Pulmonary artery endothelial cell (primary cell): ENCODE measurements at places on chromosomes 12 and 14.
A peak's percentile ranks its signal among the peaks of the same experiment; 100 is the strongest.

GRCh38 chr12:31510034-31510433, 80.9 kb downstream of the DENND5B start:
- no peak for DNase-seq

DNA sequence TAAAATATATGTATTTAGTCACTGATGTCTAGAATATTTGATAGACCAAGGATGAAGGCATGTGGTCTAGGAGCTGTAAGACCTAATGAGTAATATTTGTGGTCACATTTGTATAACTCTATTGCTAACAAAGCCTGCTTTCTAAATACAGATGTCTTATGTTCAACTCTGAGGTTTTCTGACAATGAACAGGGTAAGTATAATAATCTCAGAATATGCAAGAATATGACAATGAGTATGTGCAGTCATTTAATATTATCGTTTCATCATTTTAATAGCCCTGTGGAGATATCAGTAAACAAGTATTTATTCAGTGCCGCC, 389.6 kb downstream of the LRIG3 start:
- DNase-seq: no peak

GRCh38 chr12:50985322-50985721, 33.0 kb downstream of the HIGD1C start:
- DNase-seq: peak; percentile 75

DNA sequence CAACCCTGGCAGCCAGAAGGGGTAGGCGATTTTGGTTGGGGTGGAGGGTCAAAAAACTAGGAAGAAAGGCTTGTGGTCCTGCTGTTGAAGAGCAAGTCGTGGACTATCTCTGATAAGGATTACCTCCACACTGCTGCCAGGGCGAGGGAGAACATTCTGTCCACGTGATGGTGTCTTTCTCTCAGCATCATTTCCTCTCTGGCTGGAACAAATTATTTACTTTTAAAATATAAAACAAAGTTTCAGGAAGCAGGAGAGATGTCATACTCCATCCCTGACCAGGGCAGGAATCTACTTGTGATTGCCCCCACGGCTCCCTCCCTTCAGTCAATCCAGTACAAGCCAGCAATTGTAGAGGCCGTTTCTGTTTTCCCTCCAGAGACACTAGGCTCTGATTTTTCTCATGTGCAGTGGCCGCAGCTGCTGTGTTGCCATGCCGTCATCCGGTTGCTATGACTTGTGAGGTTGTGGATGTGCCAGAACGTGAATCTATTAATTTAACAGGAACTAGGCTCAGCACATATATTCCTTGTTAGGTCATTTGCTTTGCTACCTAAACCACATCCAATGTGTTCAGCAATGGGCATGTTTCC, 61.5 kb upstream of the PTGR2 start:
- DNase-seq: peak; percentile 85

DNA sequence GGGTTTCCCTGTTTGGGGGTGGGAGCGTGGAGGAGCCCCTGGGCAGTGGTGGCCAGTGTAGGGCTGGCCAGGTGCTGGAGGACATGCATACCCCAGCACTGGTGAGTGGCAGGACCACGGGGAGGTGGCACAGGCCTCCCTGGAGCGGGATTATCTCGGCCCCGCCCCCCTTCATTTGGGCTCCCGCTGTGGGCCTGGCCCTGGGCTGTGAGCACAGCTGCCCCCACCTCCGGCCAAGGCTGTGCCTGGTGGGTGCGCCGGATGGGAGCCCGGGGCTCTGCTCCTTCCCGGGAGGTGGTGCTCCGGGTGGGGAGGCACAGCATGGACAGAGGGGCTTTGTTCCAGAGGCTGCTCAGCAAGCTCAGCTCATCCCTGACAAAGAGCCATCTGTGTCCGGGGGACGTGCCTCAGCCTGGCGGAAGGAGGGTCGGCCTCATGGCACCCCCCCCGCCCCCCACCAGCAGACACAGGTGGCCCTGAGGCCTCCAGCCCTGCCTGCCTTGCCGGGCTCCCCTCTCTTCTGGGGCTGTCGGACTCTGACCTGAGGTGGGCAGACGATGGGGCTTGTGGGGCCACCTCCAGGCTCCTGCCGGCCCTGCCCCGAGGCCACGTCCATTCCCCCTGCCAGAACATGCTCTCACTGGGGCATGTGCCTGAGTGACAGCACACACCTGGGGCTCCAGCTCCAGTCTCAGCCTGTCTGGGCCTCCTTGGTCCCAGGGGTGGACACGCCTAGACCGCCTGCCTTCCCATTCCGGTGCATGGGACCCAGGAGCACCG, 8.4 kb downstream of the TEDC1 start:
- no peak for DNase-seq

- no peak for DNase-seq
These were observed 23.0 kb downstream of the SH2B3 start for GRCh38 chr12:111428728-111429175.

DNA sequence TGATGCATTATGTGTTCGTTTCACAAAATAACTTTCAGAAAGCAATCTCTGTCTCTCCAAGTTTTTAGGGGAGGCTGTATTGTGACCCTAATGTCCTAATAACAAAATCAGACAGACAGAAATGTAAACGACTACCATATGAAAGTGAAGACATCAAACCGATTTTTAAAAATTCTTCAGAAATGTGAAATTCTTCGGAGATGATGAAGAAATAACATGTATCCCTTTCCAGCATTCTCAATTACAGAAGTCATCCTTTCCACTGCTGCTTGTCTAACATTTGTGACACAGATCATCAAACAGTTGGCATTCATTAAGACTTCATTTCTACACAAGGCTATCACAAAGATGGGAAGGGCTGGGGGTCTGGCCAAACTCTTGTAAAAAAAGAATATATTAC, 41.0 kb downstream of the DMAC2L start:
- no peak for DNase-seq

- DNase-seq: peak; percentile 60
These were observed 347.9 kb downstream of the BCAT1 start for GRCh38 chr12:24600996-24601395.

DNA sequence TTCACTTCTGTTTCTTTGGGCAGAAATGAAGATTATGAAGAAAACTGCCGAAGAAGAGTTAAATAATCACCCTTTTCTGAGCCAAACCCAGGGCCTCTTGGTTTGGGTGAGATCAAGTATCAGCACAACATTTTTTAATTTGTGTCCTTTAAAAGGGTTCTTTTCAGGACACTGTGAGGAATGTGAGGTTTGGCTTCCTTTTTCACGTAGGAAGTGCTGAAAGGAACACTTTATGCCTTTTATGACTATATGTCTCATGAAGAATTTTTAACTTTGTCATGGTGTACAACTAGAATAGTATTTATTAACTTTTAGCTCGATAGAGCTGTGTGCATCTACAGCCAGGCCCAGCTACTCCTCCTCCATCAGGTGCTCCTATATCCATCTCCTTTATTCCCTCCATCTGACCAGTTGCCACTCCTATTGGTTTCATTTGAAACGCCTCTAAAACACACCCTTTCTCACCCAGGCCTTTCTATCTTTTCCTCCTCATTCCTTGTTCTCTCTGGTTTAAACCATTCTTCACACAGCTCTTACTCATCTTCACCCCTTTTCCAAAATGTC, 103.6 kb upstream of the LRIG3 start:
- no peak for DNase-seq

DNA sequence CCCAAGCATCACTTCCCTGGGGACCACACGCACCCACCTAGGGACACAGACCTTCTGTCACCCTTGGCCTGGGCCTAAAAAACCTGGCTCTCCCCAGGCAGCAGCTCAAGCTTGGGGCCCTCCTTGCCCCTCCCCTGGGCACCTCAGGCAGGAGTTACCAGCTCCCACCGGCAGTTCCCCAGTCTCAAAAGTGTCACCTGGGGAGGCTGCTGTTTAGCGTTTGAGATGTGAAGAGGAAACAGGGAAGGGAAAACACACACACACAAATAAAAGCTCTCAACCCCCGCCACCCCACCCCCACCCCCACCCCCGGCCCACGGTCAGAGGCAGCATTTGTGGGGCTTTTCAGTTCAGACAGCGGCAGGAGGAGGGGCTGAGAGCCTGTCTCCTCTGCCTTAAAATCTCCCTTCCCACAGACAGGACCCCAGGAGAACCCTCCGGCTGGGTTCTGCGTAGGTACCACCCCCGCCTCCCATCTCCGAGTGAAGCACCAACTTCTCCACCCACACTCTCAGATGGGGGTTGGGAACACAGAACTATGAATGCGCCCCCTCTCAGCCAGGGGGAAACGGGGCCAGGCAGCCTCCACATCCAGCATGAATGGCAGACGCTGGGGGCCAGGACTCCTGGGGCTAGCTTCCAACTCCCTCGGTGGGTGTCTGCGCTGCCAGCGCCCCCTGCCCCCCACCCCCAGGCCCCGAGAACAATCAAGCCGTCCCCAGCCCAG, 3.0 kb downstream of the NCOR2 start:
- DNase-seq: no peak

GRCh38 chr12:46430340-46430948, 57.9 kb upstream of the SLC38A2 start:
- peak; percentile 96 for DNase-seq

DNA sequence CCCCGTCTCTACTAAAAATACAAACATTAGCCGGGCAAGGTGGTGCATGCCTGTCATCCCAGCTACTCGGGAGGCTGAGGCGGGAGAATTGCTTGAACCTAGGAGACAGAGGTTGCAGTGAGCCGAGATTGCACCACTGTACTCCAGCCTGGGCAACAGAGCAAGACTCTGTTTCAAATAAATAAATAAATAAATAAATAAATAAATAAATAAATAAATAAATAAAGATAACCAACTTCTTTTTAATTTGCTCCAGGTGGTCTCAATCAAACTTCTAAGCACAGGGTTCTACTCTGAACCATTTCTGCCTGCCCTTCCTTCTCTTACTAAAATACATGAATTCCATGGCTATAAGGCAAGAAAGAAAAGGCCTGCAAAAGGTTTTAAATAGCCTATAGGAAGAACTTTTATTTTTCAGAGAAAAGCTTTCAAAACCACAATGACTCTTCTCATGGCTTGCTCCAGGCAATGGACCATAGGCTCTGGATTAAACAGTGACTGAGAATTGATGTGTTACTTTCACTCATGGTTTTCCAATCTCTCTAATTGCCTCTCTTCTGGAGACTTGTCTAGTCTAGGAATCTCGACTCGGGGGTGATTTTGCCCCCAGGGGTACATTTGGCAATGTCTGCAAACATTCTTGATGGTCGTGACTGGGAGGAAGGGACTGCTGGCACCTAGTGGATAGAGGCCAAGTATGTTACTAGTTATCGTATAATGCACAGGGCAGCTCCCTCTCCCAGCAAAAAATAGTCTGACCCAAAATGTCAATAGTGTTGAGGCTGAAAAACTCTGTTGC, 14.4 kb downstream of the IGF1 start:
- DNase-seq: no peak
